B cell (primary cell): ENCODE measurements at places on chromosomes 4 and X. TPM values are rescaled to one million over a fixed set of nuclear protein-coding genes. Genes with fewer than 3 reads are reported as not detected.

DNA sequence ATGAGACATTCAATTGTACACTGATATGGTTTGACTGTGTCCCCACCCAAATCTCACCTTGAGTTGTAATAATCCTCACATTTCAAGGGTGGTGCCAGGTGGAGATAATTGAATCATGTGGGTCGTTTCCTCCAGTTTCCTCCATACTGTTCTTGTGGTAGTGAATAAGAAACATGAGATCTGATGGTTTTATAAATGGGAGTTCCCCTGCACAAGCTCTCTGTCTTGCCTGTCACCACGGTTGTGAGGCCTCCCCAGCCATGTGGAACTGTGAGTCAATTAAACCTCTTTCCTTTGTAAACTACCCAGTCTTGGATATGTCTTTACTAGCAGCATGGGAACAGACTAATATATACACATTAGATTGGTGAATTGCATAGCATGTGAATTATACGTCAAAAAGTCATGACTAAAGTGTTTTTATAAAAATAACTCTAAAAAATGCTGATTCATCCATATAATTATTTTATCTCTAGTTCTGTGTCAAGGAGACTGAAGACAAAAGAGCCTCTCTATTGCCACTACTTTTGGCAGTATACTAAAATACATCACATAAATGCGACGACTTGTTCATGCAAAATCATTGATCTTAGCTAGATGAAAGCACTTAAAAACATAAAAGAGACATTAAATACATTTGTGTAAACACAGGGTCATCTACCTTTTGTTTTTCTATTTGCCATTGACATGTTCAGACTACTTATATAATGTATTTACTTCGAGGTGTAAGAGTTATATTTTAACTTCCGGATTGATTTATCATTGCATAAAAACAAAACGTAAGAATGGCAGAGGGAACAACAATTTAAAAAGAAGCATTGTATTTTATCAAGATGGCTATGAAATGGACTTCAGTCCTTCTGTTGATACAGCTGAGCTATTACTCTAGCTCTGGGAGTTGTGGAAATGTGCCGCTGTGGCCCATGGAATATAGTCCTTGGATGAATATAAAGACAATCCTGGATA is 50.1 kb downstream of the YTHDC1 start:
- H3K27me3 ChIP-seq: no peaks in the 10 kb centered on the region
- H3K4me3 ChIP-seq: no peak overlapping the region

DNA sequence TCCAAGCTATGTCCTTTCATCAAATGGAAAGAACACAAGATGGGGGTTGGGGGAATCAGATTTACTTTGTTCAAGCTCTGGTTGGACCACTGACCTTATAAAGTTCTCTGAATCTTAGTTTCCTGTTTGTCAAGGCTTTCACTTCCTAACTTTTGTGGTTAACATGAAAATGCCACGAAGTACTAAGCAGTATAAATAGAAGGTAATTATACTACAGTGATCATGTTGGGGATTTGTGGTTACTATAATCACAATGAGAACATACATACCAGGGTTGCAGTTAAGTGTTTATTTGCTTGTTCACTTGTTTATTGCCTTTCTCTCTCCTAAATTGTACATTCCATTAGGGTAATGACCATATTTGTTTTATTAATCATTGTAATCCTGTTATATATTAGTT is 53.2 kb downstream of the SPRY1 start:
- H3K36me3 ChIP-seq: no peaks in the 10 kb centered on the region
- peak; percentile 78 for DNase-seq
- H3K27ac ChIP-seq: peak overlapping the region; percentile 61
- H3K27me3 ChIP-seq: no peaks in the 10 kb centered on the region

GRCh38 chr4:99033956-99034355 is 38.4 kb downstream of the METAP1 start:
- no peaks in the 10 kb centered on the region for H3K27me3 ChIP-seq
- H3K27ac ChIP-seq: no peak overlapping the region
- peaks cover 16% of the 10 kb centered on the region for H3K4me1 ChIP-seq

DNA sequence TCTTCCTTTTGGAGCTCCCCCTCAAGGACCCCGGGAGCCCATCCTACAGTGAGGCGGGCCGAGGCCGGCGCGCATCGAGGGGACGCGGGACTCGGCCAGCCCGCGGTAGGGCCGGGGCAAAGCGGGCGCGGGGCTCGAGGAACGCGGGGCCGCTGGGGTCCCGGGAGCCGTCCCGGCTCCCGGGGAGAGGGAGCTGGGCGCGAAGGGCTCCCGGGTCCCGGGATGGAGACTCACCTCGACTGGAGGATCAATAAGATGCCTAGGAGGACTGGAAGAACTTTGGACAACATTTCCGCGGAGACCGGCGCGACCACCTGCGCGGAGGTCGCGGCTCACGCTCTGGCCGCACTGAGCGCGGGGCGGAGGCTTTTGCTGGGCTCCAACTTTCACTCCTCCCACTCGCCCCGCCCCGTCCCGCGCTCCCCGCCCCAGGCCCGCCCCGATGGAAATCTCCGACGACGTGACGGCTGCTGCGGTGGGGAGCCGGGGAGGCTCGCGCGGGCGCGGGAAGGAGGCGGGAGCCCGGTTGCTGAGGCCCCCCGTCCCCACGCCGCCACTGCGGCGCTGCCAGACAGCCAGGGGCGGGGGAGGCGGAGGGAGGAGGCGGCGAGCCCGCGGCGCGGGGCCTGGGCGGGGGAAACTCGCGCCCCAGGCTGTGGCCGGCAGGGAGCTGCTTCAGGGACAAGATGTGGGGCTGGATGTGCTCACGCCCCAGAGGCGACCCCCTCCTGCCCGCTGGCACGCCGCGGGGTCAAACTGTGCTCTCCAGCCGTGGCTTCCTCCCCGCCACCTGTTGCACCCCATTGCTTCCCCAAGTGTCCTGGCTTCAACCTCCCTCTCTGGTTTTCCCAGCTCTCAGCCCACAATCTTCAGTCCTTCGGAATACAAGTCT is at the start of gene GABRE:
TSS of gene GABRE (minus strand) at position 341 of the 892 bp plus-strand sequence. CDS start at position 290, 51 bp downstream.
- H3K36me3 ChIP-seq: no peaks in the 10 kb centered on the region
- no peaks in the 10 kb centered on the region for H3K27me3 ChIP-seq
- H3K27ac ChIP-seq: no peak within 1 kb of the TSS
- DNase-seq: no peak
- H3K4me1 ChIP-seq: no peaks in the 10 kb centered on the region

GLUD2 gene
- 0.24 and 0.42 TPM in 2 replicates for total RNA-seq

ERVMER34-1 gene
- not detected in 2 replicates for total RNA-seq

SPATA4 gene
- total RNA-seq: not detected in 2 replicates
